D721Med (cell line): ENCODE measurements at places on chromosomes 5 and 9.

DNA sequence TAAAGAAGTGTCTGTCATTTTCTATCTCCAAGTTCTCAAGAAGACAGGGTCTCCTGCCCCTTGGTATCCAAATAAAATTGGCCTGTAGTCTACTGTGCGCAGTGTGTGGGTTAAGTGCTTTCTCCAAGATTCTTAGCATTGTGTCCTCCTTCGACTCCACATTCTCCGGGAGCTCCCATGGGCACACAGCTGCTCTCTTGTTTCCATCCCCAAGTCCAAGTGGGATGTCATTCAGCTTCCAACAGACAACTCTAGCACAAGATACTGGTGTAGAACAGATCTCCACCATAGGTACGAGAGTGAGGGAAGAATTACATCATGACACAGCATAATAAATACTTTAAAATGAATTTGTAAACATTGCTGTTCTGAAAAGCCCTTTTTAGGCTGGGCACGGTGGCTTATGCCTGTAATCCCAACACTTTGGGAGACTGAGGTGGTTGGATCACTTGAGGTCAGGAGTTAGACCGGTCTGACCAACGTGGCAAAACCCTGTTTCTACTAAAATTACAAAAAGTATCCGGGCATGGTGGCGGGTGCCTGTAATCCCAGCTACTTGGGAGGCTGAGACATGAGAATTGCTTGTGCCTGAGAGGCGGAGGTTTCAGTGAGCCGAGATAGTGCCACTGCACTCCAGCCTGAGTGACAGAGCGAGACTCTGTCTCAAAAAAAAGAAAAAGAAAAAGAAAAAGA is 196.2 kb downstream of the C9orf152 start:
- DNase-seq = no peak

DNA sequence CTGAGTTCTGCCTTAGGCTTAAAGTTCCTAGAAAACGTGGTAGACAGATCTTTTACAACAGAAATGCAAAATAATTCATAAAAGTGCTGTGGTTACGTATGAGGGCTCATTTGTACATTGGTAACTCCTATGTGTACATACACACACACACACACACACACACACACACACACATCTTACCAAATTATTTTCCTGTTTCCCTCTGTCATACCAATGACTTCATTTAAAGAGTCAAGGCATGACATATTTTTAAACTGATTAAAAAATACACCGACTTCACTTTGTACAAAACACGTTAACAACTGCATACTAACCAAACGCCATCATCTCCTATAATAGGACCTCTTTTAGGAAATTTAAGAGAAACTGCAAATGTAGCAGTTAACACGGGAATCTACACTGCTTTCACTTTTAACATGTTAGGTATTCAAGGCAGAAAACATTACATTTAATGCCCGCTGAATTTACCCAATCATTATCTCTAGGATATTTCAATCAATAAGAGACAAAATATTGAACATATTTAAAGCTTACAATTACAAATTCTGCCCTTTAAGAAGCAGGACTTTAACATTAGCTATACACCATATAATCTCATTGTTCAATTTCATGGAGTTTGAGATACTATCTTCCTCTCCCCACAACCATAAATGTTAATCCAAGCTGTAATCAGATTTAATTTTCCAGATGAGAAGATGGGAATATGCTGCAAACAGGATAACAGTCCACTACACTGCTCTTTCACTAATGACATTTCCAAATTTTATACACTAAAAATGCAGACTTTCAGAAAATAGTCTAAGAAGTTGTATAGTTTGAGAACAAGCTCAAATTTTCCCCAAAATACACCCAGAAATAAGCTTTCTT is 133.1 kb downstream of the DENND1A start:
- no peak for DNase-seq

- DNase-seq = no peak
These were observed 12.3 kb downstream of the RNU6ATAC start for GRCh38 chr9:134152022-134152448.

- no peak for DNase-seq
These were observed 21.6 kb downstream of the LPCAT1 start for GRCh38 chr5:1502046-1502736.

DNA sequence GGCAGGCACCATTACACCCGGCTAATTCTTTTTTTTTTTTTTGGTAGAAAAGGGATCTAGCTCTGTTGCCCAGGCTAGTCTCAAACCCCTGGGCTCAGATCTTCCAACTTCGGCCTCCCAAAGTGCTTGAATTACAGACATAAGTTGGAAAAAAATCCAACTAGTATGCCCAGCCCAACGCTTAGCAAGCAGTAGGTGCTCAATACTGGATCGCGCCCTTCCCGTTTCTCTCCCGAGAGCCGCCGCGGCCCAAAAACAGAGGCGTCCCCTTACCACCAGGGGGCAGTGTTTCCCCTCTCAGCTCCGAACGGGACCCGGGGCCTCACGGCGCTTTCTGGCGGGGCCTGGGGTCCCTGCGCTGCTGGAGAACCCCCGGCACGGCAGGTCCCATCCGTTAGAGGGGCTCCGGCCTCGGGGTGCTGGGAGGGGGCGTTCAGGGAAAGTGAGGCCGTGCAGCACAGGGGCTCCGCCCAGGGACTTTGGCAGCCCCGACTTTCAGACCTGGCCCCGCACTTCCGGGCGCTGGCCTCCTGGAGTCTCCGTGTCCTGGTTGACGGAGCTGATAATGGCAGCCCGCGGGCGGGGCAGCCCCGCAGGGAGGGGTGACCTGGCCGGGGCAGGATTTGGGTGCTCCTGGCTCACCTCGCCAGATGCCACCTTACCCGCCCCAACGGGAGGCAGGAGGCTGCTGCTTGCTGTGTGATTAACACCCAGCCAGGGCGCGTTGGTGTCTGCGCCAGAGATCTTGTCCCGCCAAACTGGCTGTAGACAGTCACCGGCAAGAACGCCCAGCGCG is 15.2 kb downstream of the PTGES start:
- peak; percentile 61 for DNase-seq

- peak; percentile 60 for DNase-seq
These were observed 24.8 kb downstream of the CCNJL start for GRCh38 chr5:160287378-160288051.

- no peak for DNase-seq
These were observed 91.9 kb upstream of the ITGA2 start for GRCh38 chr5:52897238-52897614.

- DNase-seq = no peak
These were observed 6.3 kb downstream of the UCK1 start for GRCh38 chr9:131524665-131525315.

DNA sequence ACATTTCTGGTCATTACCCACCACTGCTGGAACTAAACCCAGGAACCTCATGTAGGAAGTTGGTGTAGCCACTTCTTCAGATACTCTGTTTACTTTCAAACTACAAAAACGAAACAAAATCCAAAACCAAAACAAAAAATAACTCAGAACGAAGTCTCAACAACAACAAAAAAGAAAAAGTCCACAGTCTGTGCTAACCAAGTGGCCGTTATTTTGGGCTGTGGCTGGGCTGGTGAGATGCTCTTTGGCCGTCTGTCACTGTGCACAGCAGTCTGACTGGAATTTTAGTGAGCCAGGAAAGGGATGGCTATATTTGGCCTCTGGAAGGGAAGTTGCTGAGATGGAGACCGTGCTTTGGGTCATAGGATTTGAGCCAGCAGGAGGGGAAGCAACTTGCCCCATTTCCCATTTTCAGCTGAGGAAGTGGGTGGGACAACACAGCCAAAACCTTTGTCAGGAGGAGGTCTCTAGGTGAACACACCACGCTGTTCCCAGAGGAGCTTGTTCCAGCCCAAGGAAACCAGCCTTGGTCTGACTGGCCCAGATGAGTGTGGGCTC is 334.1 kb downstream of the ZSWIM6 start:
- DNase-seq = no peak

DNA sequence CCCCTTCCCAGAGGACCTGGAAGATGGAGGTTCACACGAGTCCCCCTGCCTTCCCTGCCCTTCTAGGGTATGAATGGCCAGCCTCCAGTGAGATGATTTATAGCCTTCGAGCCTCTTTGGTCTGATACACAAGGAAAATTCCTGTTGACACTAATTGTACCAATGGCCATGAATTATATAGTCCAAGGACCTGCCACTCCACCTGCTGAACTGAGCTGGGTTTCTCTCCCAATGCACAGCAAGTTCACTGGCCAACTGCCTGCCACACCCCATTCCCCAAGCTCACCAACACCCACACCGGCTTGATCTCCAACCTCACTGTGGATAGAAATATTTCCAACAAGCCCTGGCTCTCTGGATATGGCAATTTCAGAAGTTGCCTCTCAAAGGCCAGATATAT is 9.3 kb upstream of the ADRA1B start:
- DNase-seq = no peak

- no peak for DNase-seq
These were observed 61.1 kb downstream of the FRMD3 start for GRCh38 chr9:83477120-83477519.

DNA sequence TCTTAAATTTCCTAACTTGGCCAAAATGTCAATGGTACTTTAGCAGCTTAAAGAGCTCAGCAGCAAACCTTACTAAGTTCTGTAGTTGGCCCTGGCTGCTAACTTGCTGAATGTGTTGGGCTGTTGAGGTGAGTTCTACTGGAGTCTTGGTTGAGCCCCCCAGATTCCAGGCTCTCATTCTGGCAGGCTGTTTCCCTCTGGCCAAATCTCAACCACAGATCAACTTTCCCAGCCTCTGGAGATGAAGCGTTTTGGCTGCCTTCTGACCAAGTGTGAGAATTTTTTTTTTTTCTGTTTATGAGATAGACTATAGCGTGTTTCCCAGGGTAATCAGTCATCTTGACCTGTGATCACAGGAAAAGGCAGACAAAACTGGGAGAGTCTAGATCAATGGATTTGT is 343.7 kb downstream of the EBF1 start:
- no peak for DNase-seq

- DNase-seq = no peak
These were observed 376.3 kb upstream of the CHD1 start for GRCh38 chr5:99305045-99305580.

DNA sequence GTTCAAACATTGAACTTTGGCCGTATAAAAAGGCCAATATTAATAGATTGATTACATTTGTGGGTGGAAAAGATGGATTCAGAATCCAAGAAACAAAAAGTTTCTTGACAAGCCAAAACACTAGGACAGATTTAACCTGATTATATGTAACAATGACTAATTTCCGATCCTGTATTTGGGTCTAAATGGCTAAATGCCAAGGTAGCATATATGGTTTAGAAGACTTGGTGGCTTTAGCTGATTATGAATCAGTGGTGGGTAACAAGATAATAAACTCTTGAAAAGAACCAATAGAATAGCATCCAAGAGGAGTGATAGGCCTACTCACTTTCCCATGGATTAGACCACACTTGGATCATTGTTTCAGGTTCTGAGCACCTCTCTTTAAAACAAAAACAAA is 21.8 kb upstream of the ANP32B start:
- DNase-seq = no peak

- no peak for DNase-seq
These were observed 315.3 kb upstream of the RPS23 start for GRCh38 chr5:82593481-82593880.

DNA sequence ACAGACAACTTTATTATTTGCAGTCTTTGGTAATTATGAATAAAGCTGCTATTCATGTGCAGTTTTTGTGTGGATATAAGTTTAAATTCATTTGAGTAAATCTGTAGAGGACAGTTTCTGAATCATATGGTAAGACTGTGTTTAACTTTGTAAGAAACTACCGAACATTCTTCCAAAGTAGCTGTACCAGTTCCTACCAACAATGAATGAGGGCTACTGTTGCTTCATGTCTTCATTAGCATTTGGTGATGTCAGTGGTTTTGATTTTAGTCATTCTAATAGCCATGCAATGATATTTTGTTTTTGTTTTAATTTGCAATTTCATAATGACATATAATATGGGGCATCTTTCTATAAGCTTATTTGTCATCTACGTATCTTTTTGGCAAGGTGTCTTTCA is 501.3 kb upstream of the RORB start:
- no peak for DNase-seq

DNA sequence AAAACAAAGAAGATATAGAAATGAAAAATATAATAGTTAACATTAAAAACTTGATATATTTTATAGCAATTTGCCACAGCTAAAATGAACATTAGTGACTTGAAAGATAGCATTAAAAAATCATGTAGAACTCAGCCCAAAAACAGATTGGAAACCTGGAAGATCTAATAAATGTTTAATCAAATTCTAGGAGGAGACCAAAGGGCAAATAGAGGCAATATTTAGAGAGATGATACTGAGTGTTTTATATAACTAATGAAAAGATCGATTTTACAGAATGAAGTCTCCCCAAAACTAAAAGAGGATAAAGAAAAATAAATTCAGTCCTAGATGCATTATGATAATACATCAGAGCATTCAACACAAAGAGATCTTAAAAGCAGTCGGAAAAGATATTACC is 127.0 kb downstream of the CWC27 start:
- DNase-seq = no peak

DNA sequence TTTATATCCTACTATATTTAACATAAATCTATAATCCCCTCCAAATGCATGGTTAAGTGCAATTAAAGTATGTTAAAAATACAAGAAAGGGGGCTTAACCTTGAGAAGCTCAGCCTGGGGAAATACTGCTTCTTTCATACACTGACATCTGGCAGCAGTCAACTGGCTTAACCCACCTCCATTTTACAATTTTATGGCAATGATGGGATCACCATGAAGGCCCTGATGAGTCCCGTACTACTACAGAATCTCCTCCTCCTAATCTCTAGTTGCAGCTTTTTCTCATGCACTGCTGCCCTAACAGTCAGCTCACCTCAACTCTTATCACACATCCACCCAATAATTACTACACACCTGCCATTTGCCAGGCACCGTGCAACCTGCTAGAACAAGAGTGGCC is 40.9 kb downstream of the ZNF608 start:
- no peak for DNase-seq

DNA sequence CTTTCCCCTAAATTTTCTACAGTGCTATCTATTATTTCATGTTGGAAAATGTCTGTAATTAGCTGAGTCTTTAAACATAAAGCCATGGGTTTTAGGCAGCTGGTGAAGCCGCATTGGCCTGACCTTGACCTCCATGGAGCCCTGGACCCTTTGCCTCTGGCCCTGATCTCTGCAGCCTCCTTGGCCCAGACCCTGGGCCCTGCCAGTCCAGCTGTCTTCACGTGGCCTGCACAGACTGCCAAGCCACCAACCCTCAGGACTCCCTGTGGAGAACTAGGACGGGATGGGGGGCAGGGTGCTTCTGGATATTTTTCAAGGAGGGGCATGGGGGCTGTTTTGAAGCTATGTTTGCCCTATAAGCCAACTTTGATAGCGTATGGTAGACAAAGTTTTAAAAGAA is 29.8 kb upstream of the PPARGC1B start:
- DNase-seq = no peak

GRCh38 chr5:56290378-56291078 is 57.4 kb upstream of the ANKRD55 start:
- no peak for DNase-seq

- no peak for DNase-seq
These were observed 69.1 kb downstream of the ADAMTS2 start for GRCh38 chr5:179275941-179276837.

DNA sequence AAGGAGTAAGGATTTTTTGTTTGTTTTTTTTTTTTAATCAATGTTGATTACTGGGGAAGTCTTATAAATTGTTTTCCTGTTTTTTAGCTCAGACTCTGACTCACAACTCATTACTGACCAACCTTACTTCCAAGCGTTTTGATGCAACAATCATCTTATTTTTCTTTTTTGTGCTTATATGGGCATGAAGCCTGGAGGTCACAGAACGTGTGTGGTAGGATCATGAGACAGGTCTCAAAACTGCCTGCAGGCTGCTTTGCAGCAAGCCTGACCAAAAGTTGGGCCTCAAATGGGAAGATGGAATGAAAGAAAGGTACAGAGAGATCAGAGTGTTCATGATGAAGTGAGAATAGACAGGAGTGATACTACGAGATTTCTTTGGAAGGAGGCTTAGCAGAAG is 38.5 kb downstream of the SNCAIP start:
- no peak for DNase-seq

GRCh38 chr5:60332244-60333004 is 367.5 kb downstream of the DEPDC1B start:
- DNase-seq = no peak
